Stimulated activated CD4-positive, alpha-beta T cell treated with anti-CD3 and anti-CD28 coated beads, Interleukin-12 subunit alpha, Interleukin-12 subunit beta, amount 100 ng/mL, for 4 hours (primary cell): ENCODE measurements at places on chromosomes 2 and 18.

DNA sequence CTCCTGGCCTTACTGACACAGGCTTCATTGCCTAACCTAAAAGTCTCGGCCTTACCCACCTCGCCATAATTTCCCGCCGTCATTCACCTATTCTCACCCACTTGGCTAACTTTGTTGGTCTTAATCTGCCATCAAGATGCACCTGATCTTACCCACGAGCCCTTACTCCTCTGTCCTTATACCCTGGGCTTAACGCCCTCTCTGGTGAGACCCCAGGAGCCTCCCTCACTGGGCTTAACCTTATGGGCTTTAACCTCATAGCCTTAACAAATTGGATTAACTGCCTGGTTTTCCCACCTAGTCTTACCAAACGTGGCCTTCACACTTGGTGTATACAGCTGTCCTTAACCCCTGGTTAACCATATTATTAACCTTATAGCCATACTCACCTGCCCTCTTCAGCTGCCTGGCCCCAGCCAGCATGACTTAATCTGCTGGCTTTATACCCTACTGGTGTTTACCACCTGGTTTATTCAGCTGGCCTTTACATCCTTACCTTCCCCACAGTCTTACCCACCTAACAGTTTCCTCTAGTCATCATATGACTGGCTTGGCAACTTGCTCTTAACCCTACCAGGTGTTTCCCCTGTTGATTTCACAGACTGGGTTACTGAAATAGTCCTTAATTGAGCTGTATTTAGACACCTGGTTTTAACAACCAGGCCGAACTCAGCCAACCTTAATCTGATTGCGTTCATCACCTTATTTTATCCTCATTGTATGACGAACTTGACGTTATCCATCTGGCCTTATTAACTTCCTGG, 132.0 kb upstream of the ZSWIM2 start:
- no peak for DNase-seq

DNA sequence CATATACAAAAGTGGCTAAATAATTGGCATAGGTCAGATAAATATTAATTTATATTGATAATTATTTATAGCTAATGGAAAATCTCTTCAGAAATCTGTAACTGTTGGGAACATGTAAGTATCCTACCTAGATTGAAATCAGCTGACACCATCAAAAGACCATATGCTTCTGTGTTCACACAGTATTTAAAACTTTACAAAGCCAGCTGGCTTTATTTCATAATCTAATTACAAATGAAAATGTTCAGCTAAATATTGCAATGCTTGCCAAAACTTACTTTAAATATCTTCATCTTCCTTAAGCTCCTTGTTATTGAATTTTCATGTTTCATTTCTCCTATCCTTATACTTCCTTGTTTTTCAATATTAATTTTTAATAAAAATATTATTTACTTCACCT, 190.9 kb upstream of the DOK6 start:
- no peak for DNase-seq

DNA sequence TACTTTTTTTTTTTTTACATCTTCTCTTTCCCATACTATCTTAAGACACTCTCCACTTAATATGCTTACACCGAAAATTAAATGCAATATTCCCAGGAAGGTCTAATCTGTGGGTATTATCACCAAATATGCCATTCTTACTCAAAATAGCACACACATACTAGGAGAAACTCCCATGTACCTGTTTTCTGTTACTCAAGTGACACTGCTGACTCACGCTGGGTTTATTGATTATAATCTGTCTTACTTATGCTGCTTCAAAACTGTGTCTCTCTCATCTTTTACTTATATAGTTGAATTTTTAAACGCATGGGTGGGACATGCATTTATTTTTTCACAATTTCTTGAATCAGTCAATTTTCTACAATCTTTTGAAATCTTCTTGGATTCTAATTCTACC, 29.9 kb downstream of the MRPL19 start:
- no peak for DNase-seq

DNA sequence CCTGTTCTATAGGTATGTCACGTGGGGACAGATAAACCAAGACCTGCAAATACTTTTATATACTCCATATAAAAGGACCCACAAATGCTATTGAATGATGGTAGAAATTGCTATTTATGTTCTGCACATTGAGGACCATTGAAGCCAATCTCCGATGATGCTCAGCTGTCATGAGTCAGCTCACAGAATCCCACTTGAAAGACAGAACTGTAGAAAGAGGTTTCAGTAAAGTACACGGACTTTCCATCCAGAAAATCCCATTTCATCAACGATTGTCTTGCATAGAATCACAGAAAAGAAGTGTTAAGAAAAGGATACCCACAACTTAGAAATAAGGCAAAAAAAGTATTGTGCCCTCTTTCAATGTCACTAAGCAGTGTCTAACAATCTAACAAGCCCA, 169.0 kb upstream of the COPS8 start:
- DNase-seq, result no peak

- DNase-seq, result no peak
Observed at GRCh38 chr2:128717758-128718710, 399.4 kb upstream of the HS6ST1 start.

- no peak for DNase-seq
Observed at GRCh38 chr18:38644875-38645641, 1079.5 kb upstream of the CELF4 start.

GRCh38 chr2:136055929-136056688, 61.8 kb downstream of the CXCR4 start:
- no peak for DNase-seq

DNA sequence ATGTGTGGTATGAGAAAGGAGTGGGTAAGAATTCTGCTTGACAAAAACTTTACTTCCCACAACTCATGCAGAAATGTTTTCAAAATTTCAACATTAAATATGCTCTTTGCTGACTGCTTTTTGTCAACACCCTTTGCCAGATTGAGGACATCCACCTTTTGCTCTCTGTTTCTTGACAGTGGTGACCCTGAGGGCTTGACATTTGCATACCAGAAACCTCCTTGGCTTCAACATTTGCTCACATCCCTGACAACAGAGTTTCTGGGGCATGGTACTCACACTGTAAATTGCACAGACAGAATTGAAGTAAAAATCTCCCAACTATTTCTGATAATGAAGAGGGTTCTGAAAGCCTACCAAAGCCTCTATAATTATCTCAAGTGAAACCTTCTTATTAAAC, 95.7 kb downstream of the RND3 start:
- DNase-seq, result no peak

- DNase-seq, result no peak
Observed at GRCh38 chr18:2588666-2589344, 17.4 kb downstream of the NDC80 start.

DNA sequence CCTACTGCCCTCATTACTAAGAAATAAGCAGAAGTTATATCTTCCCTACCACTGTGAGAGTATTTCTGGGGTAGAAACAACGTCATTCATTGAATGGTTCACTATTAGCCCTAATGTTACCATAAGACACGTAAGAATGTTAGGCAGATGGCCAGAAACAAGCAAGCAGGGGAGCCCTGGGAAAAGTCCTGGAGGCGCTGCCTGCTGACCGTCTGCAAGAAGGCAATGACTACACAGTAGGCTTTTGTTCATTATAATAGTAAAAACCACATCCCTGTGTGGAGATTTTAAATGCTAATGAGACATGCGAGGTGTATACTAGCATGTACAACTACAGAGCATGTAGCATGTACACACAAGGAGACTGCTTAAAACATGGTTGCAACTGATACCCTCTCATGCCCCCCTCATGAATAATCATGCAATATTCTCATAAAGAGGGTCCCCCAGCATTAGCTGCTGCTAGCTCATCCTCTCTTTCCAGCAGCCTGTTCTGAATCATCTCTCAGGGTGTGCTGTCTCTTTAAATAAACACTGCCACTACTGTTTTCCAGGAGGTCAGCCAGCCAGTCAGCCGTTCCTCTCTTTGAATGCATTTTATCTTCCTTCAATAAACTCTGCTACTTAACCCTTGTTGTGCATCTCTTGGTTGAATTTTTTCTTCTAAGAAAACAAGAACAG, 23.6 kb downstream of the SUCLG1 start:
- no peak for DNase-seq

DNA sequence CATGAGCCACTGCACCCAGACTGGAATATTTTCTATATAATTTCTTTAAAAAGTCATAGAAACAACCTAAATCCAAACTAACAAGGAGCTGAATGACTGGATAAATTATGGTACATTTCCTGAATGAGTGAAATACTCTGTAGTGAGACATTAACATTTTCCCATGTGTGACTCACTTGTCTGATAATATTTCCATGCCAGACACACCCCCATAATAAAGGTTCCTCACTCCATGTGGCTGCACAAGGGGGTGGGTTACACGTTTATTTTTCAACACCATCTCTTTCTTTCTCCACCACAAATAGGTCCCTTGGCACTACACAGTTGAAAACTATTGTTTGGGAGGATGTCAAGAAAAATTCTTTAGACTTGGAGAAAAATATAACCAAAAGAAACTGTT, 266.3 kb upstream of the LYPD1 start:
- DNase-seq, result no peak

DNA sequence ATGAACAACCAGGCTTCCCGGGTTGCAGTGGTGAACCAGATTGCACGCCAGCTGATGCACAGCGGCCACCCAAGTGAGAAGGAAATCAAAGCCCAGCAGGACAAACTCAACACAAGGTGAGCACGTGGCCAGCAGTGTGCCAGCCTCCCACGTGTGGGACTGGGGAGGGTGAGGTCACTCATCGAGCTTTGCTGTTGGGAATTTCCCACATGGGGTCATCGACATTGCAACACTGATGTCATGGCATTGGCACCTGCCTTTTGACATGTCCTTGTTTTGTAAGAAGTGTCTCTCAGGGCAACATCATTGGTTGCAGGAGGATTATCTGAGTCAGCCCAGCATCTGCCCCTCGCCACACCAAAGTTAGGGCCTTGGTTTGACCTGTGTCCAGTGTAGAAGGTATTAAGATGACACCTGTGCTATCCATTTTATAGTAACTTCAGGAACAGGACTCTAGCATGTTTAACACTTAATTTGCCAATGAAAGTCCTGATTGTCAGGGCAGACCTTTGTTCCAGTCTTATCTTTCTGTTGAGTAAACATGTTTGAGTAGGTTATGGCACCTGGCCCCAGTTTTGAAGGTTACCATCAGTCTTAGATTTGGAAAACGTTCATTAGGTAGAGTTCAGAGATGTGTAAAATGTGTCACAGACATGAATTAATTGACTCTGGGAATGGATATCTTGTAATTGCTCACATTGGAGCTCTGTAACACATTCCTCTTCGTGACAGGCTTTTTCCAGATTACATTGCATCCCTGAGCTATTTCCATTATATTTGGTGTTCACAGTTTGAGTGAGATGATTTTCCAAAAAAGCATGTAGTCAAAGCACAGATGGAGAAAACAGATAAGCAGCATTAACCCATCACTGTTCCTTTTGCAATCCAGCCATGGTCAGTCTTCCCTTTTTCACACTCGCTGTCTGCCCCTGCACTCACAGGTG, 93.3 kb upstream of the EML6 start:
- DNase-seq, result no peak

DNA sequence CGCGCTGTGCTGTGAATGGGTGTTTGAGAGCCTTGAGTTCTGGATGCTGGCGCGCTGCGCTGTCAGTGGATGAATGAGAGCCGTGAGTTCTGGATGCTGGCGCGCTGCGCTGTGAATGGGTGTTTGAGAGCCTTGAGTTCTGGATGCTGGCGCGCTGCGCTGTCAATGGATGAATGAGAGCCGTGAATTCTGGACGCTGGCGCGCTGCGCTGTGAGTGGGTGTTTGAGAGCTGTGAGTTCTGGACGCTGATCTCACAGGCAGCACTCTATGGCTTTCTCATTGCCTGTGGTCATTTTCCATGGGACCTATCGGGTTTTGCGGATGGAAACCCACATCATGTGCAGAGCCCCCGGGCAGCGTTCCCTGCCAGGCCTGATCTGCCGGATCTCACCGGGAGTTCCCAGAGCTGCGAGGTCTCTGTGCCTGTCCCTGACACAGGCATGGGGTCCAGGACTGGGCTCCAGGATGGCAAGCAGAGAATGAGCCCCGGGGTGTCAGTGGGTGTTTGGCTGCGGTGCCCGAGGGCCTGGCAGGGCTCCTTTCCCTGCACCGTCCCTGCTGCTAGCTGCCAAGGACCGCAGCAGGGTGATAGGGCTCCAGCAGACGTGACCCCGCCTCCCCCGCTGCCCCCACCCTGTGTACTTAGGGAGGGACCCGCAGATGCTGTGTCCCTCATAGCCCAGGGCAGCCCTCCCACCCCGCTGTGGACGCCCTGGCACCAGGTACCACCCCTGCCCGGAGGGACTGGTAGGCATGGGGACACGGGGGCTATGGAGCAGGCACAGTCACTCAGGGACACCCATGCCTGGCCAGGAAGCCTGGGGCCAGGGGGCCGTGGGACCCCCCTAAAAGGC, 9.7 kb downstream of the PDCD1 start:
- DNase-seq, result no peak

- no peak for DNase-seq
Observed at GRCh38 chr2:220432645-220433044, 805.2 kb downstream of the SLC4A3 start.

- peak; percentile 26 for DNase-seq
Observed at GRCh38 chr2:102137138-102137537, 5.4 kb upstream of the IL1R1 start.

DNA sequence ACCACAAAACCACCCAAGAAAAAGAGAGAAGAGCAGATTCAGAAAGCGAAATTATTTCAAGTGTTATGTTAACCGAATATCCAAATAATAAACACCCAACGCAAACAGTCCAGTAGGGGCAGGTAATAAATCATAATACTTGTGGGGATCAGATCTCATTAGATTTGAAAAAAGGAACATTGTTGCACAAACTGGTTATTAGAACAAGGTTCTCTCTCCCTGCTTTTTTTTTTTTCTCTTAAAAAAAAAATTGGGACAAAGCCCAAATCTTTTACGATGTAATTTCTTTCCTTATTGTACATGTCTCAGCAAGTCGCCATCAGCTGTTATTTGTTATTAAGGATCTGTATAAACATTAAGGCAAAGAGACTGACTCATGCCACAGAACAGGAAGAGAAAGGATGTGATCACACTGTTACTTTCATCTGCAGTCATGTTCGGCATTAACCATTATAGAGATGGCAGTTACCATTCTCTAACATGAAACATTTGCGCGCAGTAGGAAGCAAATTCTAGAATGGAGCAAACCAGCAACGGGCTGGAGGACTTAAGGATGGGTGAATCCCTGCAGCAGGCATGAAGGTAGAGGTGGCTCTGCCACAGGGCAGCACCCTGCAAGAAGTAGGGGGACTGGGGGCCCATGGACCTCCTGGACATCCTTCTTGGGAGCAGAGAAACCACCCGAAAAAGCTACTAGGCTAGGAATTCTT, 42.0 kb downstream of the EPHA4 start:
- no peak for DNase-seq

GRCh38 chr2:109218087-109218791, 89.2 kb downstream of the SH3RF3 start:
- DNase-seq, result no peak

DNA sequence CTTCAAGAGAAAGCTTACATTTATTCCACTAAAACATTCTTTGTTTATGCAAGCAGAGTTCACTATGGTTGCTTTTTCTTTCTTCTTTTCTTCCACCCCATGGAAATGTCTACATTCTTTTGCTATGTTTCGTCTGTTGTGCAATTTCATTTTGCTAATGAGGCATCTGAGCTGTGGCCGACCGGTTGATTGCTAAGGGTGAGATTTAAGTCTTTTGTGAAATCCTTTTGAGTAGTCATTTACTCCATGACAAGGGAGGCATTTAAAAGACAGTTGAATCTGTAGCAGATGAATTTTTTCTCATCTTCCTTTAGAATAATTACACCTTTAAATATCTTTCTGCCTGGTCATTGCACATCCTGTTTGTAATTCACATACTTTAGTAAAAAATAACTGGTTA, 324.1 kb upstream of the THUMPD2 start:
- DNase-seq, result no peak
